ENCODE measurements at places on chromosomes 12 and 14.
A peak's percentile ranks its signal among the peaks of the same experiment; 100 is the strongest.

GRCh38 chr14:74562515-74563232 is 49.4 kb downstream of the LTBP2 start:
- no peak for DNase-seq

DNA sequence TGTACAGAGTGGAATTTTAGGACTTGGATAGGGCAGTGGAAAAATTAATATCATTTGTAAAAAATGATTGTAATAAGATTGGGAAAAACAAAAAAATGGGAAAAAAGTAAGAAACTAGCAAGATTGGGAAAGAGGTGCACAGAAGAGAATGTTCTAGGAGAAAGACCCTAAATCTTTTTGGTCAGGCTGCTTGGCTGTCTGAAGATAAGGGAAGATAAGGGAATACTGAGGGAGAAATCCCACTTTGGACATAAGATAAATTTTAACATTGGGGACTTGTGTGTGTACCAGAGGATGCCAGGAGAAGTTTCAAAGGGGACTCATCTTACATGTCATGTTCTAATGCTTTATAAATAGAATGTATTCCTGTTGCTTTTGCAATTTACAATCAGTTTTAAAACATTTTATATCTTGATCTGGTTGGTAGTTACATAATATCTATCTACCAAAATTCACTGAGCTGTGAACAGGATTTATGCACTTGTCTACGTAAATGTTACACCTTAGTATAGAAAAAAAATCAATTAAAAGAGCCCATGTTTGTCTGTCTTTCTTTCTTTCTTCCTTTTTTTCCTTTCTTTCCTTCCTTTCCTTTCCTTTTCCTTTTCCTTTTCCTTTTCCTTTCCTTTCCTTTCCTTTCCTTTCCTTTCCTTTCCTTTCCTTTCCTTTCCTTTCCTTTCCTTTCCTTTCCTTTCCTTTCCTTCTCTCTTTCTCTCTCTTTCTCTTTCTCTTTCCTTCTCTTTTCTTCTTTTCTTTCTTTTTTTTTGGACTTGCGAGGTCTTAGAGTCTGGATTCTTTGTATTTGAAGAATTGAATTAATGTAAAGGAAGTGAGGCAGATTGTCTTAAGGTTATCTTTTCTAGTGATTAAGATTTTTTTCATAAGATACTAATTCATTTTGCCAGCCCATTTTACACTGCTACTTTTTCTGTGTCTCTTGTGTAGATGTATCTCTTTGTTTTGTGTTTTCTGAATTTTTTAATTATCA is 66.1 kb downstream of the KTN1 start:
- no peak for DNase-seq

- no peak for DNase-seq
Observed at GRCh38 chr14:59698793-59699192, 122.2 kb upstream of the CCDC175 start.

DNA sequence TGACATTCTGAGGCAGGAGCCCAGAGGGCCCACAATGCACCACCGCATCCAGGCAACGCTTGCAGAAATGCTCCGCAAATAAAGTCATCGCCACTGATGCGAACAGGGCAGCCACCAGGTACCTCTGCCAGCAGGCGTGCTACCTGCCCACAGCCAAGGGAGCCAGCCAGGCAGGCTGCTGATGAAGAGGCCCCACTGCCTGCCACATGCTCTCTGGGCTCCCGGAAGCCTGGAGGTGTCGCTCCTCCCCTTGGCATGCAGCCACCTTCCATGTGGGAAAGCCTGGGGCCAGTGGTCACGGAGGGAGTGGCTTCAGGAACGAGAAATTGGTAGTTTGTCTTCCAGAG is 14.7 kb downstream of the GPR132 start:
- peak; percentile 82 for DNase-seq

GRCh38 chr14:74941676-74942097 is 13.7 kb downstream of the PGF start:
- DNase-seq = no peak

- no peak for DNase-seq
Observed at GRCh38 chr12:46517579-46517962, 145.0 kb upstream of the SLC38A2 start.

GRCh38 chr12:19642345-19642744 is 203.1 kb downstream of the AEBP2 start:
- no peak for DNase-seq

DNA sequence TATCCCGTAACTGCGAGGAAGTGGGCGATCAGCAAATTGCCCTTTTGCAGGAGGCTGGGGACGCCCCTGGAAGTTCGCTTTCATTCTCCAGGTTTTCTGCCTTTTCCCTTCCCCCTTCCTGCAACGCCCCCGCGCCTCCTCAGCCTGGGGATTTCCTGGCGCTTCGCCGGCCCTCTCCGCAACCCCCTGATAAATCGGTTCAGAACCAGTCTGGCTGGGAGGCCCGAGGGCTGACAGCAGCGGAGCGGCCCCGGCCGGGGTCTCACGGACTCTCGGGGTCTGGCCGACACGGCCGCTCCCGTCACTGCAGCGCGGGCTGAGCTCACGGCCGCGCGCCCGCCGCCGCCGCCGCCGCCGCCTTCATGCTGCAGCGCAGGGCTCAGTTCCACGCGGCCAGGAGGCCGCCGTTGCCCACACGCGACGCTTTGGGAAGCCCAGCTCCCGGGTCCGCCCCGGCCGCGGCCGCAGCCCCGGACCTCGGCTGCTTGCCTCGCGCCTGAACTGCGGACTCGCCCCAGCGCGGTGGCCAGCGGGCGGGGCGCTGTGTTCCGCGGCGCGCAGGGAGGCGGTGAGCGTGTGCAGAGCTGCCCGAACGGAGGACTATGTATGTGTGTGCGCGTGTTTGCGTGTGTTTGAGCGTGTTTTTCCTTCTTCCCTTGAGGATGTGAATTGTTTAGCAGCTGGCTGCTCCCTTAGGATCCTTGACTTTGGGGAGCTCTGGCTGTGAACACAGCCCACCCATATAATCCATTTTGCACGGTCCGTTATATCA is at the start of gene LRFN5:
TSS of gene LRFN5 (plus strand) at position 345 of the 772 bp plus-strand sequence.
- DNase-seq = peak; percentile 85

GRCh38 chr14:21070610-21071224 is 613 bp downstream of the ARHGEF40 start:
- peak; percentile 59 for DNase-seq

- DNase-seq = no peak
Observed at GRCh38 chr14:77436042-77436441, 12.7 kb upstream of the NOXRED1 start.

- DNase-seq = no peak
Observed at GRCh38 chr12:127909041-127909440, 357.9 kb upstream of the TMEM132C start.

DNA sequence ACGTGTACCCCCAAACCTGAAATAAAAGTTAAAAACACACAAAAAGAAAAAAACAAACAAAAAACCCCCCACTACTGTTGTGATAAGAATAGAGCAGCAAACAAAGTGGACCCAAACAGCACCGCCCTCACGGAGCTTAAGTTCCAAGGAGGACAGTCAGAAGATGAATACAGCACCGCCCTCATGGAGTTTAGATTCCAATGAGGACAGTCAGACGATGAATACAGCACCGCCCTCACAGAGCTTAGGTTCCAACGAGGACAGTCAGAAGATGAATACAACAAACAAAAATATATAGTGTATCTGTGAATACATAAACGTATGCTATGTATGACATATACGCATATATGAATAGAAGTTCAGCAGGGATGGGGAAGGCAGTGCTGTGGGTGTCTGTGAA is 353.8 kb downstream of the GLT1D1 start:
- DNase-seq = no peak

DNA sequence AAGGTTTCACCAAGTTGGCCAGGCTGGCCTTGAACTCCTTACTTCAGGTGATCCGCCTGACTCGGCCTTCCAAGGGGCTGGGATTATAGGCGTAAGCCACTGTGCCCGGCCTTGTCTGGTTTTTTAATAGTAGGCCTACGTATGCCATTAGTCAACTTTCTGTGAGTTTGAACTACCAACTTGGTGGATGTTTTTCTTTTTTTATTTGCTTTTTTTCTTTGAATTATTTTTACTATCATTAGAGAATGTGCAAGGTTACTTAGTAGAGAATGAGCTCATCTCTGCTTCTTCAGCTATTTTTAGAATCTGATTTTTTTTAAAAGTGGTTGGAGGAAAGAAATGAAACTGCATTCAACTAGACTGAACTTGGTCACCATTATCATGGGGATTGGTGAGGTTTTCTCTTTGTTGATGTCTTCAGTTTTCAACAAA is 51.4 kb downstream of the HMGA2 start:
- no peak for DNase-seq

- DNase-seq = no peak
Observed at GRCh38 chr14:49905989-49906388, 13.1 kb downstream of the ARF6 start.

GRCh38 chr12:115716551-115716950 is 560.9 kb downstream of the MED13L start:
- DNase-seq = no peak

DNA sequence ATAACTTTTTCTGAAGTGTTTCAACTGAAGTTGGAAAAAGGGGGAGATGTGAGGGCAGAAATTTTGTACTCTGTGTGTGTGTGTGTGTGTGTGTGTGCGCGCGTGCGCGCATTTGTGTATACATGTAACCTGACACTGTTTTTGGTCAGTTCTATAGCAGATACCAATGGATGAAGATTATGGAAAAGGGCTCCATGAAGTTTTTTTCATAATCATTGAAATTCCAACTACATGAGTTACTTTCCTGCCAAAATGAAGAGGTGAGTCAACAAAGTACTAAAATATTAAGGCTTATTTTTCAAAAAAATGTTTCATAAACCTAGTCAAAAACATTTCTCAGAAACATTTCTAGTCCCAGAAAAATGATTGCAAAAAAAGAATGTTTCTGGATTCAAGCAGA is 25.7 kb upstream of the CERS5 start:
- DNase-seq = no peak

DNA sequence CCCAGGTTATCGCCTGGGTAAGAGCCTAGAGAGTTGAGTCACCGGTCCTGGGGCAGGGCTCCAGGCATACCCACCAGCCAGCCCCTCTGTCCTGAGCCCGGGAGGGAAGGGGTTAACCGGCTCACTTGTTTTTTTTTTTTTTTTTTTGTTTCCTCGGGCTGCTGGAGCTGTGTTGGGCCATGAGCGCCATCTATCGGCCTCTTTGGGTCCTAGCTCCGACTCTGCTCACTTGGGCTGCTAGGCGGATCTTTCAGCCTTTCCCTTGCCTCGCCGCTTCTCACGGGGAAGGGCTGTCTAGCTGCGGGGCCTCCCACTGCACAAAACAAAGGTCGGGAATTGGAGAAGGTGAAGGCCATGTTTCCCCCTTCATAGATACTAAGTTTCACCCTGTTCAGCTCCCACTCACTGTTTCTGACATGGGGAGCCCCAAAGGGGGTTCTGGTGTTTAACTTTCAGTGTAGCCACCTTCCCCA is 2.8 kb upstream of the SMUG1 start:
- peak; percentile 79 for DNase-seq

GRCh38 chr14:91223028-91223783 is 21.3 kb downstream of the GPR68 start:
- DNase-seq = no peak

GRCh38 chr14:98244966-98245569 is 1026.9 kb downstream of the BCL11B start:
- DNase-seq = no peak

GRCh38 chr12:99444859-99445316 is 202.7 kb upstream of the GARIN6 start:
- no peak for DNase-seq

GRCh38 chr14:71469643-71470335 is 462.4 kb upstream of the RGS6 start:
- no peak for DNase-seq

GRCh38 chr12:106889326-106889725 is 66.4 kb upstream of the TMEM263 start:
- no peak for DNase-seq

- DNase-seq = no peak
Observed at GRCh38 chr12:16568873-16569272, 37.1 kb downstream of the LMO3 start.

GRCh38 chr14:55116246-55117030 is 12.6 kb upstream of the LGALS3 start:
- DNase-seq = no peak

DNA sequence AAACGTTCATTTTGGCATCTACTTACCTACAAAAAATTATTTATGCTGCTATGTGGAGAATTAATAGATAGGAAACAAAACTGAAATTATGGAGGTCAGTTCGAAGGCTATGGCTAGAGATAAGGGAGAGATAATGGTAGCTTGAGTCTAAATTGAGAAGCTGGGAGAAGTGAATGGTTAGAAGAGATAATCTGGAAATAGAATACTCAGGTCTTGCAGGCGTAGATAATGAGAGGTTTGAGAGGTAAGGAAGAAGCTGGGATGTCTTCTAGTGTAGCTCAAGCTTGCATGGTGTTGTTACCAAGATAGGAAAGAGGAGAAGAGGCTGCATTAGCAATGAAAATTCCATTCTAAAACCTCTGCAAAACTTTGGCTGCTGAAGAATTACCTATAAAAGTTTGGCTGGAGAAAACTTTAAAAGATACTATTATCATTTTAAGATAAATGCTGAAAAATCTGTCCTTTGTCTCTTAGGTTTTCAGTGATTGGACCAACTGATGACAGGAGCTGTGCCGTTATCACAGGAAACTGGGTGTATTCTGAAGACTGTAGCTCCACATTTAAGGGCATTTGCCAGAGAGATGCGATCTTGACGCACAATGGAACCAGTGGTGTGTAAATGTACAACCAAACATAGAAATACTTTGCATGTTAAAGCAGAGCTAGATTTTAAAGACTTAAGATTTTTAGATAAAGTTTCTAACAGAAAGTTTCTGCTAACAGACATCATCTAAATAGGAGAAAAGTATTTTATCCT is 14.1 kb downstream of the KLRF2 start:
- no peak for DNase-seq

DNA sequence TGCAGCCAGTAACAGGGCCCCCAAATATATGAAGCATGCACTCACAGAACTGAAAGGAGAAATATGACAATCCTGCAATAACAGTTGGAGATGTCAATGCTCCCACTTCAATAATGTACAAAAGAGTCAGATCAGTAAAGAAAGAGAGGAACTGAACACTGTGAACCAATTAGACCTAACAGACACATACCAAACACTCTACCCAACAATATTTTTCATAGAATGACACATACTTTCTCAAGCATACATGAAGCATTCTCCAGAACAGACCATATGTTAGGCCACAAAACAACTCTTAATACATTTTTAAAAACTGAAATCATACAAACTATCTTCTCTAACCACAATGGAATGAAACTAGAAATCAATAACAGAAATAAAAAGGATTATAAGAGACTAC is 80.2 kb downstream of the ELK3 start:
- no peak for DNase-seq

DNA sequence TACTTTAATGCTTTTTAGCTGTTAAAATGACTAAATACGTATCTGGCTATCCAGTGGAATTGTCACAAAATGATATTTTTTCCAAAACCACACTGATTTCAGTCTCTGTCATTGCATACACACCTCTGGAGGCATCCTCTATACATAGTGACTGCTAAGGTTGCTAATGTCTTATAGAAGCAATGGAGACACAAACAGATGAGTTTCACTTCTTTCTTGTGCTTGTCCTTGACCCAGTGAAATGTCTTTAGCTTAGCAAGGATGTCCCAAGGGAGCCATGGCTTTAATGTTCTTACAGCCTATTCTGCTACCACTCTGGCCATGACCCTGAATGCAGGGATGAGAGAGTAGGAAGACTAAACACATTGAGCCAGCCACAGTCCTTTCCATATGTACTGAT is 90.3 kb downstream of the TPH2 start:
- no peak for DNase-seq

- no peak for DNase-seq
Observed at GRCh38 chr14:79967001-79967400, 244.3 kb downstream of the DIO2 start.

Measured in NCI-H524 (cell line).